ENCODE measurements at places on chromosomes 7 and 10.
A peak's percentile ranks its signal among the peaks of the same experiment; 100 is the strongest.

GRCh38 chr10:323651-324293, 188.5 kb downstream of the ZMYND11 start:
- DNase-seq: peak; percentile 97

DNA sequence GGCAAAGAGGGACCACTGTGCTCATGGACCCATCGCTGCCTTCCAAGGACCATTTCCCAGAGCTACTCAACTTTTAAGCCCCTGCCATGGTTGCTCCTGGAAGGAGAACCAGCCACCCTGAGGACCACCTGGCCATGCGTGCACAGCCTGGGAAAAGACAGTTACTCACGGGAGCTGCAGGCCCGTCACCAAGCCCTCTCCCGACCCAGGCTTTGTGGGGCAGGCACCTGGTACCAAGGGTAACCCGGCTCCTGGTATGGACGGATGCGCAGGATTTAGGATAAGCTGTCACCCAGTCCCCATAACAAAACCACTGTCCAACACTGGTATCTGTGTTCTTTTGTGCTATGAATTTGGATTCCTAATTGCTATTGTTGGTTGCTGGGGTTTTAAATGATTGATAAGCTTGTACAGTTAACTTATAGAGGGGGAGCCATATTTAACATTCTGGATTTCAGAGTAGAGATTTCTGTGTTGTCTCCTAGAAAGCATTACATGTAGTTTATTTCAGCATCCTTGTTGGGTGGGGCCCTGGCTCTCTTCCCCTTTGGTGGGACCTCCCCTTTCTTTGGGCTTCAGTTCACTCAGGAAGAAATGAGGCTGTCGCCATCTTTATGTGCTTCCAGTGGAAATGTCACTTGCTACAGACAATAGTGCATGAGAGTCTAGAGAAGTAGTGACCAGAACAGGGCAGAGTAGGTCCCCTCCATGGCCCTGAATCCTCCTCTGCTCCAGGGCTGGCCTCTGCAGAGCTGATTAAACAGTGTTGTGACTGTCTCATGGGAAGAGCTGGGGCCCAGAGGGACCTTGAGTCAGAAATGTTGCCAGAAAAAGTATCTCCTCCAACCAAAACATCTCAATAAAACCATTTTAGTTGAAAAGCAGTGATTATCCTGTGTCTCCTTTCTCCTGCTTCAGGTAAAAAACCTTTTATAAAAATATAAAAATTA, 19.4 kb downstream of the LAT2 start:
- peak; percentile 10 for DNase-seq

- DNase-seq: no peak
Measured at GRCh38 chr10:18619016-18619415, 32.4 kb downstream of the NSUN6 start.

- DNase-seq: no peak
Measured at GRCh38 chr7:14020339-14020900, 31.0 kb upstream of the ETV1 start.

DNA sequence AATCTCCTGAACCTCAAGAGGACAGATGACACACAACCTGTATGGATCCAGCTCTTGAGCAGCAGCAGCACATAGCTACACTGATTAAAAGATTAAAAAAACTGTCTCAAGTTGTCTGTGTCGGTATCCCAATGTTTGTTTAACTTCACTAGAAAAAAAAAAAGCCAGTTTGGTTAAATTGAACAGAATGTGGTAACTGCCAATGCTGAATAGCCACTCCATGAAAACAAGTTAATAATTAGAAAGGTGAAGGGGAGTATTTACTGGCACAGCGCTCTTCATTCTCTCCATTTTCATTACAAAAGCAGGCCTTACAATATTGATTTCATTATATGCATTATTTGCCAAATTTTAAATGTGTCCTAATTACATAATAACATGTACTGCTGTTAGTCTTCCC, 47.6 kb downstream of the GDI2 start:
- DNase-seq: no peak

- DNase-seq: no peak
Measured at GRCh38 chr10:63072951-63073350, 60.2 kb upstream of the NRBF2 start.

- no peak for DNase-seq
Measured at GRCh38 chr7:55622241-55622640, 49.9 kb upstream of the VOPP1 start.

GRCh38 chr10:46304062-46304461, 17.3 kb downstream of the ANTXRL start:
- no peak for DNase-seq

DNA sequence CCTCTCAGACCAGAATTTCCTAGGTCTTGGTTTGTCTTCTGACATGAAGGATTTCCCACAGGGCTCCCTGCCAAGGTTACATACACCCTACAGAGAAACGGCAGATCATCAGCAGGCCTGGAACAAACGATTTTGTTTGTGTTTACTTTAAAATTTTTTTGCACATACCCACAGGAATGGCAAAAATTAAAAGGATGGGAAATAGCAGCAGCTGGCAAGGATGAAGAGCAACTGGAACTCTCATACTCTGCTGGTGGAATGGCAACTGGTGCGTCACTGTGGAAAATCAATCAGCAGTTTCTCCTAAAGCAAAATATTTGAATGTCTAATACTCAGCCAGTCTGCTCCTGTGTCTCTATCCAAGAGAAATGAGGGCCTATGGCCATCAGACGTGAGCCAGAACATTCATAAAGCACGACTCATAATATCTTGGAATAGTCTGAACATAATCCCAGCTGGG, 6.5 kb downstream of the BAIAP2L1 start:
- DNase-seq: peak; percentile 76

- no peak for DNase-seq
Measured at GRCh38 chr7:138513344-138513871, 53.3 kb downstream of the TRIM24 start.

- DNase-seq: no peak
Measured at GRCh38 chr7:1910081-1910685, 240.1 kb downstream of the ELFN1 start.

DNA sequence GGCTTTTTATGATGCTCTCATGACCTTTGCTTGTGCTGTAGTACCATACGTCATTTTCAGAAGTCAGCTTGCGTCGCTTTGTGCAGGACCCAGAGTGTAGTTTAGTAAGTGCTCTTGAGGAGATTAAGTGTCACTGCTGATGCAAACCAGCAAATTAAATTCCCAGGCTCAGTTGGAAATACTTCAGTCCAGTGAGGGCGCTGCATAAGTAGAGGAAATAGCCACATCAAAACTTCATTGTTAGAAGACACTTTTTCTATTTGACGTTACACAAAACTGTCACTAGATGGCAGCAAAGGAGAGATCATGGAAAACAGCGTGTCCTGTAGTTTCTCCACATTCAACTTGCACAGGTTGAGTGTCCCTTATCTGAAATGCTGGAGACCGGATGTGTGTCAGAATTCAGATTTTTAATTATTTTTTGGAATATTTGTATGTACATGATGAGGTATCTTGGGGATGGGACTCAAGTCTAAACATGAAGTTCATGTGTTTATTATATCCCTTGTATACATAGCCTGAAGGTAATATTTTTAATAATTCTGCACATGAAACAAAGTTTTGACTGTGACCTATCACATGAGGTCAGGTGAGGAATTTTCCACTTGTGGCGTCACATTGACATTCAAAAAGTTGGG, 7.9 kb downstream of the ZNF22 start:
- peak; percentile 78 for DNase-seq

GRCh38 chr7:156751319-156751718, 110.7 kb downstream of the RNF32 start:
- peak; percentile 69 for DNase-seq

- no peak for DNase-seq
Measured at GRCh38 chr10:4525103-4525502, 300.9 kb upstream of the AKR1E2 start.

DNA sequence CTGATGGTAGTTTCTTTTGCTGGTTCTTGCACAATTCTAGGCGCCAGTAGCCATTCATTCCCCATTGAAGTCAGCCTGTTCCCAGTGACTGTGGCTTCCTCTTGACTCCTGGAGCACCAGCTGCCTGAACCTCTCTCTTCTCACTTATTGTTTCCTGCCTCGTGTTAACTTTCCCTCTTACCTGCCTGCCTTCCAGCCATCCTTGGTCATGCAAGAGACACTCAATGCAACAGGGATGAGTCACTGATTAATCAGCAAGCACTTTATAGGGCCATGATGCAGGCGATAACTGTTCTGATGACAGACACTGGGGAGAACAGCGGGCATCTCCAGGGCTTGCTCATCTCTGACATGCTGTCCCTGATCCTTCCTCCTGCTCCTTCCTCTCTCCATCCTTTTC, 122.0 kb downstream of the PLCE1 start:
- peak; percentile 30 for DNase-seq

DNA sequence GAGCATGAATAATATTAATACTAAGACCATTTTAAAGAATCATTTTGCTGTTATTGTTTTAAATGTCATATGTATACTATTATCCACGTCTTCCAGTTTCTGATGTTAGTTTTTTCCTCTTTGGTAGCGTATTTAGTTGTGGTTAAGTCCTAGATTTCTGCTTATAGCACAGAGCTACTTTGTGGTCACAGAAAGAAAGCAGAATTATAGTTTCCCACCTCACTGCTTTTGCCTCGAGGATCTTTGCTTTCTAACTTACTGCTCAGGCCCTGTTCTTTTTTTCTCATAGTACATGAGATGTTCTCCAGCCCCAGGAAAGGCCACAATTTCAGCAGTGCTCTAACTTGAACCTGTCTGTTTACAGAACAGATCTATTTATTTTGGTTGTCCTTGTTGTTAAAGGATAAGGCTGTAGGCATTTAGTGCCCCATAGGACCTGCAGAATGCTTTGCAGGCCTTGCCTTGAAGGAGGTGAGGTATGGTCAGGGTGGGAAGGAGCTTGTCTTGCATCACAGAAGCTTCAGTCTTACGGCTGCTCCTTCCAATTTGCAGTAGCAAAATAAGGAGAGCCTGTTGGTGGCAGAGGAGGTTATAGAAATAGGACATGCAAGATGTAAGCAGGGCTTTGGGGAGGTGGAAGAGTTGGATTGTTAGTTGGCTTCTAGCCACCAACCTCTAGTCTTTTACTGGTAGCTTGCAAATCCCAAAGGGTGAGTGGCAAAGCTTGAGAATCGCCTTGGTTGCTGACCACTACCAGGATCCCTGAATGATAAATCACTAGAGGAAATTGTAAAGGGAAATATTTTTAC, 129.1 kb downstream of the LRRC4 start:
- no peak for DNase-seq

Measured in AG20443 (cell line).